ENCODE measurements at places on chromosomes 5 and 9. TPM values are rescaled to one million over a fixed set of nuclear protein-coding genes. Genes with fewer than 3 reads are reported as not detected.

GRCh38 chr5:17132444-17133083 is 84.9 kb upstream of the BASP1 start:
- H3K36me3 ChIP-seq = no peaks in the 10 kb centered on the region
- no peaks in the 10 kb centered on the region for H3K27me3 ChIP-seq
- peaks cover 27% of the 10 kb centered on the region for H3K4me1 ChIP-seq
- no peak overlapping the region for H3K27ac ChIP-seq

DNA sequence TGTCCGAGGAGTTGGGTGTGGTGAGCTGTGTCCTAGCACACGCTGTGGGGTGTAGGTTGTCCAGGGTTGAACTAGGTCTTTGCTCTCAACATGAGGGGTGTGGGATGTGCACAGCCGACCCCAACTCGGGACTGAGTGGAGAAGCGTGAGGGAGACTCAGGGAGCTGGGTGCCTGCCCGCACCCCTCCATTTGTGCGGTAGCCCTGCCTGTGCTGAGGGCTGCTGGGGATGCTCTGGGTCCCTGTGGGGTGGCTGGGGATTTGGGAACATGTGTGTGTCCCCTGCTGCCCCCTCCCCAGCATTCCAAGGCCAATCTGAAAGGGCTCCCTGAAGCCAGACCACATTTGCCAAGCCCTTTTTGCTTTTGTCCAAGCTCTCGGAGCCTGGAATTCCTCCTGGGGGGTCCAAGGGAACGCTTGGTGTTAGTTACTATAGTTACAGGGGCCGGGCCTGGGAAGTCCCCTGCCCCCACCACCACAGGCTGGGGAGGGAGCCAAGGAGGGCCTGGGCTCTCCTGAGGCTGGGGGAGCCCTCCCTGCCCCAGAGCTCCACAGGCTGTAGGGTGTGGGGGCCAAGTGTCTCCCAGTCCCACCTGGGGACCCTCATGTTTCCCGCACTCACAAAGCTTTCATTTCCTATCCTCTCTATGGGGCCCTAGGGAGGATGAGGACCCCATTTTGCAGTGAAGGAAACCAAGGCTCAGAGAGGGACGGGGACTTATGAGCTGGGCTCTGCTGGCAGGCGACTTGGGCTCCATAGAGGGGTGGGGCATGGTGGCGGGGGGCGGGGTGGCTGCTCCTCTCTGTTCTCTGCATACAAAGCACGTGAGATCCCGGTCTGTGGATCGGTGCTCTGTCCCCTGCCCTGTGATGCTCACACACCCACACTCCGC is 1.1 kb downstream of the CRB2 start:
- H3K4me3 ChIP-seq = no peak overlapping the region
- no peaks in the 10 kb centered on the region for H3K4me1 ChIP-seq
- H3K27me3 ChIP-seq = no peaks in the 10 kb centered on the region
- H3K36me3 ChIP-seq = no peaks in the 10 kb centered on the region
- no peak for DNase-seq
- H3K27ac ChIP-seq = no peak overlapping the region

DNA sequence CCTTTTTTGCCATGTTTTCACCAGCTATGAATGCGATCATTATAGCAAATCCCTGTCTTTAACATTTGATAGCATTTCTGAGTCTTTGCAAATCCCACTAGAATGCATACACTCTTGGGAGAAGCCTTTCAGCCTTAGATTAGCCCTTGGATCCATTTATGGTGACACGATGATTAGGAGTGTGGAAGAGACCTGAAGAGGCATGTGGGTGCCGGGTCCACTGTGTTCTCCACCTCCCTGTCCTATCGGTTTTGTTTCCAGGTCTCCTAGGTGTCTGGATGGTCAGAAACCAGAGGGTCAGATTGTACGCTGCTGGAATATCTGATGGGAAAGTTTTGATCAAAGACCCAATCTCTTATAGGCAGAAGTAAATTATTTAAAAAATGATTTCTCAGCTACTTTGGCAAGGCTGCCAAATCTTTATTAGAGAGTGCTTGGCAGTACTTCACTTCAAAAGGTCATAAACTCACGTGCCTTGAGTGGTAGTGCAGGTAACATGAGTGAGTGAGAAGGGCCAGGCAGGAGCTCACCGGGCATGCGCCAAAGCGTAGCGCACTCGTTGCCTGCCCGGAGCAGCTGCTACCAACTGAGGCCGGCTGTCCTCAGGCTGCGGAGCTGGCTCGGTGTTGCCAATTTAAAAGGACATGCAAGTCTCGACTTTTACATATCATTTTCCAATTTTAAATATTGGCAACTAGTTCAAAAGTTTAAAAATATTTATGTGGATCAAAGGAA is 51.3 kb downstream of the PCSK5 start:
- DNase-seq = no peak
- H3K27ac ChIP-seq = no peak overlapping the region
- H3K4me1 ChIP-seq = no peaks in the 10 kb centered on the region
- no peaks in the 10 kb centered on the region for H3K27me3 ChIP-seq
- no peaks in the 10 kb centered on the region for H3K36me3 ChIP-seq
- no peak overlapping the region for H3K4me3 ChIP-seq

- H3K4me3 ChIP-seq = no peak overlapping the region
- peaks cover 20% of the 10 kb centered on the region for H3K4me1 ChIP-seq
- H3K36me3 ChIP-seq = no peaks in the 10 kb centered on the region
These were observed 46.5 kb downstream of the AUH start for GRCh38 chr9:91315191-91315590.

DNA sequence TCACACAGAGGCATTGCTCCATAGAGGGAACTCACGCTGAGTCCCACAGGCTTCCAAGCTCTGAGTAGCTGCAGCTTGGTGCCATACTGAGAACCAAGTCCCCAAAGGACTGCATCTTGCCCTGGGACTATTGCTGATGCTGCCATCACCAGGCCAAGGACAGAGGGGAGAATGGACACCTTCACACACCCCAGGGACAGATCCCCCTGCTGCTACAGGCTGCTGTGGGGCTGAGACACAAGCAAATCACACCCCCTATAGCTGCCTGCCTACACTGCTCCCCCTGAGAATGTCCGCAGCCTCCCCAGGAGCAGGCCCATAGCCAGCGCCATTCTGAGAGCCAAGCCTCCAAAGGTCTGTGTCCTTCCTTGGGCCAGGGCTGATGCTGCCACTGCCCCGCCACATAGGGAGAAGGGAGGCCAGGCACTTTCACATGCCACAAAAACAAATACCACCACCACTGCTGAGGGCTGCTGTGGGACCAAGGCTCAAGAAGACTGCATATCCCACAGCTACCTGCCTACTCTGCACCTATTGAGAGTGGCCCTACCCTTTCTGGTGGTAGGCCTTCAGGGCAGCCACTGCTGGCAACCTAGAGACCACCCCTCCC is 81.5 kb downstream of the SYK start:
- DNase-seq = no peak
- H3K36me3 ChIP-seq = no peaks in the 10 kb centered on the region
- no peak overlapping the region for H3K27ac ChIP-seq
- H3K4me1 ChIP-seq = peaks cover 7% of the 10 kb centered on the region

DNA sequence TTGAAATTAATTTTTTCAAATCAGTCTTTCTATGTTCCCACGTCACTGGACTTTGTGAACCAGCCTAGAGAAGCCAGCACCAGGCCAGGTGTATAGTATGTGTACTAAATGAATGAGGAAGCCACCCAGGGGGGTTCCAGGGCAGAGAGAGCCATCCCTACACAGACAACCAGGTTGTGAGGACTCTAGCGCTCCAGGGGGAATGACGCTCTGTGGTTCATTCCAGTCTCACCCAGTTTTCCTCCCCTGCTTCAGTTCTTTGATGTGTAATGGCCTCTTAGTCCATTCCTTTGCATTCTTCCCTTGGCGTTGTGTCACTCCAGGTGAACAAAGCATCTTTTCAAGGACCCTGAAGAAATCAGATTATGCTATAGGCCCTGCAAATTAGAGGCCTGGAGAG is 330.6 kb downstream of the NSG2 start:
- H3K27ac ChIP-seq = no peak overlapping the region
- peaks cover 23% of the 10 kb centered on the region for H3K4me1 ChIP-seq
- no peak for DNase-seq
- no peaks in the 10 kb centered on the region for H3K27me3 ChIP-seq
- H3K36me3 ChIP-seq = no peaks in the 10 kb centered on the region
- H3K4me3 ChIP-seq = no peak overlapping the region

DNA sequence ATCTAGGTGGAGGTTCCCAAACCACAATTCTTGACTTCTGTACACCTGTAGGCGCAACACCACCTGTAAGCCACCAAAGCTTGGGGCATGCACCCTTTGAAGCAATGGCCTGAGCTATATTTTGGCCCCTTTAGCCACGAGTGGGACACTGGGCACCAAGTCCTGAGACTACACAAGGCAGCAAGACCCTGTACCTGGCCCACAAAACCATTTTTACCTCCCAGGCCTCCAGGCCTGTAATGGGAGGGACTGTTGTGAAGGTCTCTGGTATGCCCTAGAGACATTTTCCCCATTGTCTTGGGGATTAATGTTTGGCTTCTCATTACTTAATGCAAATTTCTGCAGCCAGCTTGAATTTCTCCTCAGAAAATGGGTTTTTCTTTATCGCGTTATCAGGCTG is 24.6 kb upstream of the FAM151B start:
- peaks cover 8% of the 10 kb centered on the region for H3K36me3 ChIP-seq
- no peak for DNase-seq
- no peak overlapping the region for H3K4me3 ChIP-seq
- H3K27ac ChIP-seq = no peak overlapping the region
- no peaks in the 10 kb centered on the region for H3K4me1 ChIP-seq

DNA sequence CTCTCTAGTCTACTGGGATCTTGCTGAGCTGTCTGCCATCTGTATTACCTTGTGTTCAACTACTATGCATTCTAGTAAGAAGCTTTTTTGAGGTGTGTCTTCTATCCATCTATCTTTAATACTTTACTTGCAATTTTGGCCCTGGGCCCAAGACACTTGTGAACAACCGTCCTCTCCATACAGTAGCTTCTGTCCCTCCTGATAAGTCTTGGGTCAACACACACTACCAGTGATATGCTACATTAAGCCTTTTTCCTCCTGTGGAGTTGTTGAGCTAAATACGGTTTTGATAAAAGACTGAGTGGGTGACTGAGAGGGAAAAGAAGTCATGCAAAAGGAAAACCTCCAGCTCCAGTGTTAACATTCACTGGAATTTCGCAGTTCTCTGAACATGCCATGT is 133.3 kb upstream of the PCA3 start:
- peaks cover 22% of the 10 kb centered on the region for H3K27me3 ChIP-seq
- no peak overlapping the region for H3K4me3 ChIP-seq
- no peak overlapping the region for H3K27ac ChIP-seq
- 0 out of 2 replicates have a peak, but pooled peaks cover 6% of the 10 kb centered on the region for H3K4me1 ChIP-seq

GRCh38 chr9:8428389-8428788 is 628.8 kb upstream of the DMAC1 start:
- no peaks in the 10 kb centered on the region for H3K4me1 ChIP-seq
- H3K27ac ChIP-seq = no peak overlapping the region
- no peak overlapping the region for H3K4me3 ChIP-seq
- H3K36me3 ChIP-seq = no peaks in the 10 kb centered on the region
- H3K27me3 ChIP-seq = no peaks in the 10 kb centered on the region
- DNase-seq = no peak

DNA sequence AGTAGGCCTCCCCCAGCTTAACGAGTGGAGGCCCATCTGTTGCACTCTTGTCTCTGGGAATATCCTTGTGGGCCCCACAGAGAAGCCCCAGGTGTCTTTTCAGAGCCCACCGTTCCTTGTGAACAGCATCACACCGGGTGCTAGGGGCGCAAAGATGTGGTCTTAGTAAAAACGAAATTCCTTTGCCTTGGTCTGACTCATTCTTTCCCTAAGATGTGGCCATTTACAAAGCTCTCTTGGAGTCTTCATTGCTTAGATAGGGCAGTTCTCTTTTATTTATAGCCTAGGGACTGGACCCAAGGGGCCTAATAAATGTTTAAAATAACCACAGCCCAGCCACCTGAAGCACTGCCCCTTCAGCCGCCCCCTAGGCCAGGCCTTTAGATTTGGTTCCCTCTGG is 52.8 kb upstream of the RPL26L1 start:
- no peak for DNase-seq
- peaks cover 48% of the 10 kb centered on the region for H3K4me1 ChIP-seq
- no peak overlapping the region for H3K4me3 ChIP-seq
- peak overlapping the region; percentile 96 for H3K27ac ChIP-seq
- no peaks in the 10 kb centered on the region for H3K27me3 ChIP-seq

DNA sequence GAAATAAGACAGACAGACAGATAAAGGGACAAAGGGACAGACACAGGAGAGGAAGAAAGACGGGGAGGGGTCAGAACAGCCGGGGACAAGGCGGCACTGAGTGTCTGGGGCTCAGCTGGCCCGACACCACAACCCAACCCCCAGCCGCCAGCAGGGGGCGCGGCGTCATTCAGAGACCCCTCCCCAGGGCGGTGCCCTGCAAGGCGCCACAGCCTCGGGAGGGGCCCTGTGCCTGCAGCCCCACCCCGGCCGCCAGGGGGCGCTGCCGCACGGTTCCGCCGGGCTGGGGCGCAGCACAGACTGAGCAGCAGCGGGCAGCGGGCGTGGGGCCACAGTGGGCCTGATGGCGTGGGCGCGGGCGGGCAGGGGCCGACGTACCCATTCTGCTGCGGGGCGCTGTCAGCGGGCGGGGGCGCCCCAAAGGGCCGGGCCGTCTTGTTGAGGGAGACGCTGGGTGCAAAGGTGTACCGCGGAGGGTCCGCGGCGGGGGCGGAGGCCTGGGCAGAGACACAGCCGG is 5.9 kb downstream of the PDLIM7 start:
- H3K36me3 ChIP-seq = peaks cover 56% of the 10 kb centered on the region
- peak; percentile 38 for DNase-seq
- no peaks in the 10 kb centered on the region for H3K27me3 ChIP-seq
- H3K27ac ChIP-seq = no peak overlapping the region
- no peak overlapping the region for H3K4me3 ChIP-seq

- no peak for DNase-seq
- H3K4me1 ChIP-seq = no peaks in the 10 kb centered on the region
- H3K36me3 ChIP-seq = no peaks in the 10 kb centered on the region
- no peak overlapping the region for H3K27ac ChIP-seq
- H3K27me3 ChIP-seq = no peaks in the 10 kb centered on the region
- no peak overlapping the region for H3K4me3 ChIP-seq
These were observed 9.8 kb upstream of the CRHBP start for GRCh38 chr5:76943006-76943405.

- no peaks in the 10 kb centered on the region for H3K27me3 ChIP-seq
- H3K27ac ChIP-seq = peak overlapping the region; percentile 78
- H3K4me1 ChIP-seq = peaks cover 11% of the 10 kb centered on the region
- peak; percentile 74 for DNase-seq
- no peak overlapping the region for H3K4me3 ChIP-seq
These were observed 166.4 kb downstream of the TLE1 start for GRCh38 chr9:81522716-81523551.

GRCh38 chr9:84397151-84397728 is 56.7 kb upstream of the SLC28A3 start:
- no peak overlapping the region for H3K4me3 ChIP-seq
- DNase-seq = peak; percentile 78
- no peaks in the 10 kb centered on the region for H3K36me3 ChIP-seq
- H3K27me3 ChIP-seq = no peaks in the 10 kb centered on the region
- no peak overlapping the region for H3K27ac ChIP-seq
- H3K4me1 ChIP-seq = peaks cover 7% of the 10 kb centered on the region

Gene SNCAIP
- not detected for total RNA-seq

Gene NUTM2G
- total RNA-seq = not detected

Gene CORO2A
- total RNA-seq = 2.8 TPM

Gene PCDHGA3
- total RNA-seq = not detected

Gene LHX3
- total RNA-seq = not detected

Gene ACOT12
- not detected for total RNA-seq

Gene BTNL9
- 15.4 TPM for total RNA-seq

Gene ADRB2
- total RNA-seq = 42.1 TPM

Gene WHRN
- 15.3 TPM for total RNA-seq

Gene NME5
- 0.40 TPM for total RNA-seq

All from PC-3 (cell line).